ENCODE measurements at places on chromosomes 2 and 18.

- DNase-seq = no peak
Observed at GRCh38 chr18:49970319-49970718, 157.0 kb upstream of the ACAA2 start.

DNA sequence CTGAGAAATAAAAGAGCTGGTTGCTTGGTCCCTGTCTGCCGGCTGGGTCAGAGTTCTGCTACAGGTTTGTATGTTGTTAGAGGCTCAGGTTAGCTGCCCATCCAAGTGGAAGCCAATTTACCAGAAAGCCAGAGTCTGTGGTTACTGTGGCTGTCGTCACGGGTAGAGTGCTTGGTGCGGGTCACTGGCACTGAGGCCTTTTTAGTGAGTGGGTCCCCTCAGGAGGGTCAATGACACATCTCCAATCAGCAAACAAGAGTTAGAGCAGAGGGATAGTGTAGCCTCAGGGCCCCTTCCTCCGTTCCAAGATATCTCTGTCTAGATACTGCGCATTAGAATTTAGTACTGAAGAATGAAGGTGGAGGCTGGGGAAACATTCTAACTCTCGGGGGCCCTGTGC, 41.2 kb downstream of the CTIF start:
- no peak for DNase-seq

DNA sequence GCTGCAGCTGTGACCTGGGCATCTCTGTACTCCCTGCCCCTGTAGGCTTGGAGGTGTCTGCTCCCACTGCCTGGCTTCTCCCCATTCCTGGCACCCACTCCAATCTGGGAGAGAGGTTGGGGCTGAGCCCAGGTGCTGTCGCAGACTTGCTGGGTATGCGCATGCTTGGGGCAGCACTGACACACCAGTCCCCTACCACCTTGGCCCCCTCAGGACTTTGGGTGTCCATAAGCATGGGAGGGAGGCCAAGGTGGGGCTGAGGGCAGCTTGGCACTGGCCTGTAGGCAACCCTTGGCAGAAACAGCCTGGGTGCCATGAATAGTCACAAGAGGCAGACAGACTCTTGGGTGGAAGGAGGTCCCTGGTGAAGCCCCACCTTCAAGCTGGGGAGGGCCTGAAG, 136.8 kb downstream of the QPCT start:
- no peak for DNase-seq

GRCh38 chr18:32208577-32208976, 18.7 kb downstream of the MEP1B start:
- DNase-seq = no peak

DNA sequence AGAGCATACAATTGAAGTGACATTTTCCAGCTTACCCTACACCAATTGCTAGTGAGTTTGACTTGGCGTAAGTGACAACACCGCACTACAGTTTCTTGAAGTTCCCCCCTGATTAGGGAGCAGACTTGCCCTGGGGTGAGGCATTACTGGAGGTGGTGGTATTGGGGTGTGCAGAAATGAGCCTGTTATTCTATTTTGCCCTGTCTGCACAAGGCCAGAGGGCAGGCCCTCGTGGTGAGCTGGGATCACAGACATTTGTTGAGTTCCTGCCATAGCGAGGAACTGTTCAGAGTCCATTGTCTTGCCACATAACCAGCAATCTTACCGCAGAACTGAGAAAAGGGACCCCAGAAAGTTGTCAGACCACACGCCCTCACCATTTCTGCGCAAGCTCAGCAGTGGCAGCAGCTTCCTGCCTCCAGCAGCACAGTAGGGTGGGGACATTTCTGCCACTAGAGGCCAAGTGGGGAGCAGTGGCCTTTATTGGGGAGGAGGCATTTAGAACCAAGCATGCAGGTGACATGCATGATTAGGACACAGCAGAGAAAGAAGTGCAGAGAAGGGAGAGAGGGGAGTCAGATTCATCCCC, 103.6 kb upstream of the BCL2L11 start:
- no peak for DNase-seq

Measured in right lung (tissue), 10 donors.